ENCODE measurements at places on chromosomes 7 and 10.

DNA sequence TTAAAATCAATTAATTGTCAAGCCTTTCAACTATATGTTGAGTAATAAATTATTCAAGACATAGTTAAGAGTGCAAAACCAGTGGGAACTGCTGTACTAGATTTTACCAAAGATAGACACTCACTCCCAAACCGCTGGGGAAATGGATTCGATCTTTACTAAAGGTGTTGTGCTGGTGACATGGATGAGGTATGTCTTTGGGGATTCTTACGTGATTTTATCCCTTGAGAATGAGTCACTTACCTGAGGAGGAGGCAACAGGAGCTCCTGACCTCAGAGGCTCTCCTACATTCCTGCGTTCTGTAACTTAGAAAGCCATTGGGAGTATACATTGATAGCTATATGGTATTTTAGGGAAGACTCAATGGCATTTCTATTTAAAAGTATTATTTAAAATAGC, 165.5 kb downstream of the PKD1L1 start:
- DNase-seq = no peak

- no peak for DNase-seq
These were observed 32.6 kb downstream of the LRRC4 start for GRCh38 chr7:127998671-127999070.

- no peak for DNase-seq
These were observed 23.2 kb downstream of the PNLIPRP3 start for GRCh38 chr10:116450861-116451260.

DNA sequence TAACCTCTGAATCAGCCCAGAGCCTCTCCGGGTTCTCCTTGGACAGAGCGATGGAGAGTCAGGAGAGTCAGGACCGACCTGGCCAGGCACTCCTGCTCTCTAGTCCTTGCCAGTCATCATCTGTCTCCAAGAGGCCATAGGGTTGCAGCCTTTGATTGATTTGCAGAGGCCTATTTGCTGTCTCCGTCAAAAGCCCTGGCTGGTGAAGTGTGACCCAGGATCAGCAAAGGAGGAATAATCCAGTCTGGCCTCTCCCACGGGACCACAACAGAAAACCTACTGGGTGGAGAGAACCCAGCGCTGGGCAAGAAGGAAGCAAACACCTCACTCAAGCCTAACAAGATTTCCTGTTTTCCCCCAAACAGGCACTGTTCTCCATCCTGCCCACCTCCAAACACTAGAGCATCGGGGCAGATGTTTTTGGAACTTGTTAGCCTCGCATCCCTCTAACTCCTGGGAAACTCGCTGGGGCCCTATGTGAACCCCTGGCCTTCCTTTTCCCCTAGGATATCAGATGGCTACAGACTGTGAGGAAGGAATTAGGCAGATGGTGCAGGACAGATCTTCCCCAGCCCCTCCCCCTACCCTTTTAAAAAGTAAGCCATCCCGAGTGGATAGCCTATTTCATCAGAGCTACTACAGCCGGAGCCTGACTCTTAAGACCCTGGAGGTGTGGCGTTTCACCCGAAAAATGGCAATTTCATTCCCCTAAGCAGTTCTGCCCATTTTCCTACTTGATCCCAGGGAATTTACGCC, 54.3 kb downstream of the PODXL start:
- DNase-seq = no peak

GRCh38 chr10:78211561-78212051, 177.9 kb downstream of the RPS24 start:
- DNase-seq = peak; percentile 47

DNA sequence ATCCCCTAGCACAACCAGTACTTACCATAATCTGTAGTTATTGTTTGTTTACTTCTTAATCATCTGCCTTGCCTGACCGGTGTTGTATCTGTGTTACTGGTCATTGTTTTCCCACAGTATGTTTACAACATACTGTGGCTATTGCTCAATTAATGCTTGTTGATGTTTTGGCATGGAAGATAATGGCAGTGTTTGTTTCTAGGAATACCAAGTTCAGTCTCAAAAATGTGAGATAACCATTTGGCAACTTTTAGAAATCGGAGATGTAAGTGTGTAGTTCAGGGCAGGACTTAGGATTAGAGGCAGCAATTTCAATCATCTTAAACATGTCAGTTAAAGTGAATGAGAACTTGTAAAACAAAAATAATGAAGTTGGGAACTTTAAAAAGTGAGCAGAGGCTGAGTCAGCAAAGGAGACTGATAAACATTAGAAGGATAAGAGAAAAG, 8.2 kb downstream of the MINDY3 start:
- DNase-seq = no peak

DNA sequence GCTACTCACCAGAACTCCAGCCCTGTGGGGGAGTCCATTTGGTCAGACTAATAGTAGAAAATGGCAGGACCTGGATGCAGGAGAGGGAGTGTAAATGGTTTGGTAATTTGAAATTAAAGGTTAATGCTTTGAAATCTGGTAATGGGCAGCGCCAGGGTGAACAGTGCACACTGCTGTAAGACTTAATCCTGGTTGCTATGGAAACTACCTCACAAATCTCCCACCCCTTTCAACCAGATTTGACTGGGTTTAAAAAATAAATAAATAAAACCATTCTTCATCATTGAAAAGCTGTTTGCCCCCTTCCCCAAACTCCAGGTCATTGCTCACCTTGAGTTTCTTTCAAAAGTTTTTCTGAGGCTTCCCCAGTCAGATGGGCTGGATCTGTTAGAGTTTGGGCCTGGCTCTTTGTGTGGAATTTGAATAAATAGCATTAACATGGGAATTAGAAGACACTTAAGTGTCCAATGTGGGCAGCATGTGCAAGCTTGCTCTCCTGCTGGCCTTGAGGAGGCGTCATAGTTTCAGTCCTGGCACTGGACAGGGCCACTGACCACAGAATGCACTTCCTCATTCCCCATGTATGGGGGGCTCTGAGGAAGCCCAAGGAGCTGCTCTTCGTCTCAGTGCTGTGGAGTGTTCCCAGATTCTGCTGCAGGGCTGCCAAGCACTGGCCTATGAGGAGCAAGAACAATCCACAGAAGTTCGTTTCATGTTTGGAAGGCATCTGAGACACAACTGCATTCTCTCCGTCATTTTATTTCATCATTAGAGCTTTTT, 90.7 kb downstream of the LRRC4 start:
- no peak for DNase-seq

GRCh38 chr7:155291045-155291530, 6.6 kb upstream of the INSIG1 start:
- no peak for DNase-seq

DNA sequence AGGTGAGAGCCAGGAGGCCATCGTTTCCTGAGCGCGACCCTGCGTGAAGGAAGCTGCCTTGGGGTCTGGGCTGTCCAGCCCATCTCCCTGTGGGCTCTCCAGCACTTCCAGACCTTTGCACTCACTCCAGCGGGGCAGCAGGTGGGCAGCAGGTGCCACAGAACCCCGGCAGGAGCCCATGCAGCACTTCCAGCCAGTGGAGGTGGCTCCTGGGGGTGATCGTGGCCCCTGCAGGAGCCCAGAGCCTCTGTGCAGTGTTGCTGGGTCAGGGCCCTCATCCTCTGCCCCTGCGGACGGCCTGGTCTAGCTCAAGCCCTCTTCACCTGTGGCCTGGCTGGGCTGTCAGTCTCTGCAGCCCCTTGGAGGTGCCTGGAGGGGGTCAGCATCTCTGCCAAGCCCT, 59.9 kb downstream of the PWWP2B start:
- DNase-seq = no peak

DNA sequence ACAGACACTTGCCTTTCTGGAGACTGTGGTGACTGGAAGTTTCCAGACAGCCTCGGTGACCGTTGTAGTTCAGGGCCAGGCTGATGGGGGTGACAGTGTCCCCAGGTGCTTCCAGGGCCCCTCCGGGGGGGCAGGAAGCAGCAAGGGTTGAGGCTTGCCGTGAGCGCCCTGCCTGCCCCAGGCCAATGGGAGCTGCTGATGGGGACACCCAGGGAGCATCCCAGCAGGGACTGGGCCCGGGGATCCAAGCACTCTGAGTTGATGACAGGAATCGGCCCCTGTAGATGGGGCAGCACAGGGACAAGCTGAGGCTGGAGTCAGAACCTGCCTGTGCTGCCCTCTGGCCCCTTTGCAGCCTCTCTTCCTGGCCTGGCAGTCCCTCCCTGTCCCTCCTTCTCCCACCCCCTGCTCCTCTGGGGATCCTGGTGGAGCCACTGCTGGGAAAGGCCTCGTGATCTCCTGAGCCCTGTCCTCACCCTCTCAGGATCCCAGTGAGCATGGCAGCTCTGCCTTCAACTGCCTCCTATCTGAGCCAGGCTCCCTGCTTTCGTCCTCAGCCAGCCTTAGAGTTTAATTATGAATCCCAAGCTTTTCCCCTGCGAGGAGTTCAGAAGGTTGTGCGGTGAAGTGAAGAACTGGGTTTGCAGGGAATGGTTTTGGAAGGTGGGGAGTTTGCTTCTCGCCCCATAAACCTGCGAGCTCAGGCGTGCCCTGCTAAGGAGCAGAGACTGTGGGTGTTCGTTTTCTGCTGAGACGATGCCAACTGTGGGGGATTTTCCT, 84.7 kb downstream of the ADCY1 start:
- no peak for DNase-seq

- no peak for DNase-seq
These were observed 184.8 kb upstream of the PDE1C start for GRCh38 chr7:32255036-32255435.

GRCh38 chr10:76717141-76717540, 920.5 kb downstream of the KCNMA1 start:
- no peak for DNase-seq

GRCh38 chr10:21526860-21527597, 1.5 kb upstream of the SKIDA1 start:
- DNase-seq = peak; percentile 42

DNA sequence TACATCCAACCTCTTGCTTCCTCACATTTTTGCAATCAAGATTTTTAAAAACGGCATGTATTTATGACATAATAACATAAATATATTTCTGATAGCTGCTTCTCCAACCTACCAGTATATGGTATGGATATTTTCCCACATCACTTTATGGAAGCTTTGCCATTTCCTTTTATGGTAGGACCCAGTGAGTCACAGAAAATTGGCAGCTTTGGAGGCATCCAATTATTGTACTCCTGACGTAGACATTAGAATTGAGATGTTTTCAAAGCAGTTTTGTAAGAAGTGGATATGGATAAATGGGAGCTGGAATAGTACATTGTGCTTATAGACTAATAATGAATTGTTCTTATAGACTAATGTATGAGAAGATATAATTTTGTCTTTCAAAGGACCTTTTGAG, 23.8 kb upstream of the BICC1 start:
- DNase-seq = no peak

DNA sequence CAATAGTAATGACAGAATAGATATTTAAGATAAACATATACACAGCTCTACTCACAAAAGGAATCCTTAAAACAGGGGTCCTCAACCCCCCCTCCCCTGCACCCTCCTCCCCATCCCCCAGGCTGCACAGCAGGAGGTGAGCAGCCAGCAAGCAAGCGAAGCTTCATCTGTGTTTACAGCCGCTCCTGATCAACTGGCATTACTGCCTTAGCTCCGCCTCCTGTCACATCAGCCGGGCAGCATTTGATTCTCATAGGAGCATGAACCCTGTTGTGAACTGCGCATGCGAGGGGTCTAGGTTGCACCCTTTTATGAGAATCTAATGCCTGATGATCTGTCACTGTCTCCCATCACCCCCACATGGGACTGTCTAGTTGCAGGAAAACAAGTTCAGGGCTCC, 65.5 kb downstream of the SMURF1 start:
- no peak for DNase-seq

GRCh38 chr10:77494327-77494726, 143.3 kb downstream of the KCNMA1 start:
- no peak for DNase-seq

- no peak for DNase-seq
These were observed 13.9 kb upstream of the SH2D4B start for GRCh38 chr10:80523773-80524172.

DNA sequence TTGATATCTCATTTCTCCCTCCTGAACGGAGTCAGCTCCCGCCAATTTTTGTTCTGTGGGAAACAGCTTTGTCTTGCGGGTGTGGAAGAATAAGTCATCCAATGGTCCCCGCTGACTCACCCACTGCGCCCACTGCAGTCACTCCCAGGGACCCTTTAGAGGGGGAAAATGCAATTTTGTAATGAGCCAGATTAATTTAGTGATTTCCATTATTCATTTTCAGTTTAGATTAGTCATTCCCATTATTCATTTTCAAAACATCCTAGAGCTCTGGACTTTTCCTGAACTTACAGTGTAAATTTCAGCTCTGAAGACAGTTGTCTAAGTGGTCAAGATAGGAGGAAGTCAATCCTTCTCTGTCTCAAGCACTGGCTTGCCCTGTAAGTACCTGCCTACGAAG, 154.9 kb upstream of the TMEM72 start:
- DNase-seq = no peak

GRCh38 chr10:20552382-20552781, 344.7 kb downstream of the NEBL start:
- DNase-seq = no peak

GRCh38 chr10:4094751-4095150, 309.7 kb upstream of the KLF6 start:
- DNase-seq = no peak

DNA sequence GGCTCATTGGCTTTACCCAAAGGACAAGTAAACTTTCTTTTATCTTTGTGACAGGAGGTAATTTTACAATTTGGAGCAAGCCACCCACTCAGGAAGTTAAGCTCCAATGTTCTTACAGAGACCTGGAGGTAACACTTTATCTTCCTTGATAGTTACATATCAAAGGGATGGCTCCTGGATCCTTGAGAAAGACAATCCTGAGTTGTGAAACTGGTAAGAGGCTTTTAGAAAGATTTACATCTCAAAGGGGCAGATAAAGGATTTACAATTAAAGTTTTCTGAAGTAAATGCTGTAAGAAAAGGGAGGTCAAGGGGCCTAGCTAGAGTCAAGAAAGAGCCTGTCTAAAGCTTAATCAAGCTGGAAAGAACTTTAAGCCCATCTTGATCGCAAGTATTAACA, 124.4 kb upstream of the ZNF804B start:
- no peak for DNase-seq

GRCh38 chr7:23012908-23013714, 819 bp downstream of the HYCC1 start:
- peak; percentile 18 for DNase-seq
